ENCODE measurements at places on chromosomes 5 and 9.
A peak's percentile ranks its signal among the peaks of the same experiment; 100 is the strongest.

GRCh38 chr5:179420476-179420875 is 75.2 kb upstream of the ADAMTS2 start:
- no peak for DNase-seq

GRCh38 chr5:52895572-52896413 is 93.4 kb upstream of the ITGA2 start:
- no peak for DNase-seq

GRCh38 chr5:128254789-128255188 is 171.2 kb downstream of the SLC12A2 start:
- no peak for DNase-seq

GRCh38 chr5:8184455-8185063 is 315.6 kb downstream of the MTRR start:
- DNase-seq, result peak; percentile 29

DNA sequence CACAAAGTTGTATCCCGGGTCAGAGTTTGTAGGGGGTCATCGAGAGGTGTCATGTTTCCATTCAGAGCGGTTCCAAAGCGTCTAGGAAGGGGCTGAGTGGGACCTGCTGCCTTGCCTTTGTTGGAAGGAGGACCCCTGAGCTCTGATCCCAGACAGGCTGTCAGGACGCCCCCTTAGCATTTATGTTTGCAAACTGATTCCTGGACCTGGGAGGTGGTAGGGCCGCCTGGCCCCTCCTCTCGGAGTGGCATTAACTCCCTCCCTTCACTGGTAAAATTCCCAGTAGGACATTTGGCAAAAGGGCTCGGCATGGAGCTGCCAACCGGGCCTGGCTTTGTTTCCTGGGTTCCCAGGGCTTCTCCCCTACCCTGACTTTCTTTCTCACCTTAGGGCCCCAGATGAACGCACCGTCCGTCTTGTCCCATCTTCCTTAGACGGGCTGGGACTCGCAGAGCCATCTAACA is 2.5 kb downstream of the JADE2 start:
- DNase-seq, result no peak
